ENCODE measurements at places on chromosomes 5 and 9. TPM values are rescaled to one million over a fixed set of nuclear protein-coding genes. Genes with fewer than 3 reads are reported as not detected.
A peak's percentile ranks its signal among the peaks of the same experiment; 100 is the strongest.

The SLC4A9 gene
- total RNA-seq, result not detected

DNA sequence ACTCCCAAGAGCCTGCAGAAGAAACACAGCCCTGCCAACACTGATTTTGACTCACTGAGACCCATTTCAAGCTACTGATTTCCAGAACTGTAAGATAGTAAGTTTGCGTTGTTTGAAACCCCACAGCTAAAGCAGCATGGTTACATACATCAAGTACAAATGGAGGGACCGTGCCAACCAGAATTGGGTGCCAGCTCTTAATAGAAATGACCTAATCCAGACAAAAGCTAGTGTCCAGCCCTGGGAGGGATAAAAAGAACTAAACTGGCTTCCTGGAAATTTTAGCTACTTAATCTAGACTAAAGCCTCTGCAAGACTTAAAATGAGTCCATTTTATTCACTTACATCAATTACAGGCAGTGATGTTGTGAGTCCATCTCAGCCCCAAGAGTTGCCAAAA, 122.6 kb downstream of the ADAMTS12 start:
- H3K36me3 ChIP-seq, result no peaks in the 10 kb centered on the region
- DNase-seq, result no peak
- H3K4me1 ChIP-seq, result no peaks in the 10 kb centered on the region
- no peak overlapping the region for H3K27ac ChIP-seq
- H3K27me3 ChIP-seq, result peaks cover 5% of the 10 kb centered on the region

DNA sequence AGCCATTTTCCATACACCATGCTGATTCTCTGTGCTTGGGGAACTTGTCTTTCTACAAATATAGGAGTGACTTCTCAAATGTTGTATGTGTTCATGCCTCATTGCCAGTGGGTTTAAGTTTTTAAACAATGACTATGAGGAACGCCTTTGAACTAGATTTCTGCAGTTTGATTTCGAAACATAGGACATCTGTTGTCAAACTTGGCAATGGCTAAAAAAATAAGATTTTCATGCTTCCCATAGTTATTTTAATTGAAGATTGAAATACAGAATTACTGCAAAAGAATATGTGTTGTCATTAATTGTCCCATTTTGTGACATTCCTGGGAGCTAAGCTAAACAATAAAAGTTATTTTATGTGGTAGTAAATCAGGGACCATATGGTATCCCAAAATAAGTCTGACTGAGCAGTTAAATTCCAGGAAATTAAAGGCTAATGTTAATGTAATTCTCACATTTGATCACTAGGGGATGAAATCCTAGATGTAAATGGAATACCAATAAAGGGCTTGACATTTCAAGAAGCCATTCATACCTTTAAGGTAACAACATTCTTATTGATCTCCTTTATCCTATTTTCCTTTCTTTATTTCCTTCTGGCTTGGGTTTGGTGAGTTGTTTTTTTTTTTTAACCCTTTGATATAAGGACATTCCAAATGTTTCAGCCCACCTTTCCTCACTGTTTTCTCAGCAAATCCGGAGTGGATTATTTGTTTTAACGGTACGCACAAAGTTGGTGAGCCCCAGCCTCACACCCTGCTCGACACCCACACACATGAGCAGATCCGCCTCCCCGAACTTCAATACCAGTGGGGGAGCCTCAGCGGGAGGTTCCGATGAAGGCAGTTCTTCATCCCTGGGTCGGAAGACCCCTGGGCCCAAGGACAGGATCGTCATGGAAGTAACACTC, 116.7 kb downstream of the GOLPH3 start:
- H3K27ac ChIP-seq, result no peak overlapping the region
- no peaks in the 10 kb centered on the region for H3K27me3 ChIP-seq
- DNase-seq, result no peak

DNA sequence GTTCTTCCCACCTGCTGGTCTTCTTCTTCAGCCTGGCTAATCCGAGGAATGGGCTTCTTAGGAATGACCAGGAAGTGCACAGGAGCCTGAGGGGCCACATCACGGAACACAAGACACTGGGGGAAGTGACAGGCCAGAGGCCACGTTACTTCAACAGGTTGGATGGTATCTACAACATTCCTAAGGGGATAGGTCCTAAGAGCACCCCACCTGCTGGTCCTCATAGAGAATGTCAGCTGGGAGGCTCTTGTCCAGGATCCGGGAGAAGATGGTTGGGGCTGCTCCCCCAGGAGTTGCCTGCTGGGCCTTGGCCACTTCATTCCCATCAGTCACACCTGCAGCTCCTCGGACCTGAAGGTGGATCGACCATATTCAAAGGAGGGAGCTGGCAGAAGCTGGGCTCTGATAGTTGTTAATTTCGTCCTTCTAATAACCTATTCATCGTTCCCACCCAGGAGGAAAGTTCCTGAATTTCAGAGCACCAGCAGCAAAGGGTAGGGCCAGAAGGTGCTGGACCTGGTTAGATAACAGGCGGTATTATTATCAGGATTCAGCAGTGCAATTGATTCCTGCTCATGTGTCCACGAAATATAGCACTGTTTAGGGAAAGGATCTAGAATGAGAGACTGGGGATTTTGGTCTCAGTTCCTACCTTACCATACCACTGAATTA, 1.3 kb downstream of the HINT2 start:
- peaks cover 40% of the 10 kb centered on the region for H3K4me1 ChIP-seq
- no peak for DNase-seq
- H3K27me3 ChIP-seq, result no peaks in the 10 kb centered on the region
- peaks cover 10% of the 10 kb centered on the region for H3K36me3 ChIP-seq
- peak overlapping the region; percentile 98 for H3K27ac ChIP-seq

DNA sequence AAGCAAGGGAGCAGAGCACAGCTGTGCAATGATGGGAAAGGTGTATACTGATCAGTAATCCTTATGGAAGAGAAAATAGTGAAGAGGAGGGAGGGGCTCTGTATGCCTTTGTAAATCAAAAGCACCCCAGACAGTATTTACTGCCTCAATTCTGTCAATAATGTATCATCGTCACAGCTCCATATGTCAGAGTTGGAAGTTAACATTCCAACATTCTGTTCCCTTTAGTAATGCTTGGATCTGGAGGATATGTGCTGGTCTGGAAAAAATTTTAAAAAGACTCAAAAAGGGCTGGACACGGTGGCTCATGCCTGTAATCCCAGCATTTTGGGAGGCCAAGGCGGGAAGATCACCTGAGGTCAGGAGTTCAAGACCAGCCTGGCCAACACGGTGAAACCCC, 310.4 kb downstream of the ACTL7B start:
- peaks cover 4% of the 10 kb centered on the region for H3K27me3 ChIP-seq
- H3K27ac ChIP-seq, result no peak overlapping the region
- H3K4me3 ChIP-seq, result no peak overlapping the region
- H3K4me1 ChIP-seq, result no peaks in the 10 kb centered on the region
- DNase-seq, result no peak

GRCh38 chr9:99416007-99416406, 193.9 kb downstream of the SEC61B start:
- H3K4me1 ChIP-seq, result peaks cover 6% of the 10 kb centered on the region
- no peak overlapping the region for H3K4me3 ChIP-seq
- H3K27me3 ChIP-seq, result peaks cover 9% of the 10 kb centered on the region

DNA sequence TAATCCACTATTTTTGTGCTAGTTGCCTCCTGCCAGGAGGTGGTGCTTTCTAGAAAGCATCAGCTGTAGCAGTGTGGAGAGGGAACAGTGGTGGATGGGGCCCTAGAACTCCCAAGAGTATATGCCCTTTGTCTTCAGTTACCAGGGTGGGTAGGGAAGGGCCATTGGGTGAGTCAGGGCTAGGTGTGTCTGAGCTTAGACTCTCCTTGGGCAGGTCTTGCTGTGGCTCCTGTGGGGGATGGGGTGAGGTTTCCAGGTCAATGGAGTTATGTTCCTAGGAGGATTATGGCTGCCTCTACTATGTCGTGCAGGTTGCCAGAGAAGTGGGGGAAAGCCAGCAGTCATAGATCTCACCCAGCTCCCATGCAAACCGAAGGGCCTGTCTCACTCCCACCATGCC, 11.3 kb upstream of the ADAMTS12 start:
- H3K27ac ChIP-seq, result no peak overlapping the region
- no peaks in the 10 kb centered on the region for H3K36me3 ChIP-seq
- H3K4me3 ChIP-seq, result no peak overlapping the region
- H3K4me1 ChIP-seq, result peaks cover 3% of the 10 kb centered on the region
- DNase-seq, result no peak

The PLPPR1 gene
- total RNA-seq, result not detected

- H3K27ac ChIP-seq, result no peak overlapping the region
- no peaks in the 10 kb centered on the region for H3K27me3 ChIP-seq
- H3K4me3 ChIP-seq, result no peak overlapping the region
These were observed 473.0 kb downstream of the EBF1 start for GRCh38 chr5:158626718-158627117.

GRCh38 chr5:28014779-28015178, 976.4 kb upstream of the CDH9 start:
- no peaks in the 10 kb centered on the region for H3K4me1 ChIP-seq
- H3K27ac ChIP-seq, result no peak overlapping the region
- no peak overlapping the region for H3K4me3 ChIP-seq
- DNase-seq, result no peak

DNA sequence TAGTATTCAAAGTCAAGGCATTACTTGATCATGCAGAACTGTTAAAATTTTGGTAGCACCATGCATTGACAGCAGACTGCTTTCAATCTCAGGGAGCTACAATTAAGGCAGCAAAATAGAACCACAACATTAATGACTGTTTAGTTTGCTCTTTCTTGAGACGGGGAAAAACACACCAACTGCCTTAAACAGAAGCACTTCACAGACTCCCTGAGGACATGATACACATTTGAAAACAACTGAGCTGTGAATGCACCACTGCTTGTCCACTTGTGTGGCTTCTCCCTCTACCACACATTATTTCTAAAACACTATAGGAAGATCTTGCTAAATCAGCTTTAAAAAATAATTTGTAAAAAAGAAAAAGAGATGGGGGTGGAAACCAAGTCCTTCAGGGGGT, 79.6 kb upstream of the MAST4 start:
- no peaks in the 10 kb centered on the region for H3K36me3 ChIP-seq
- DNase-seq, result no peak
- no peak overlapping the region for H3K4me3 ChIP-seq
- peaks cover 2% of the 10 kb centered on the region for H3K27me3 ChIP-seq
- no peak overlapping the region for H3K27ac ChIP-seq
- H3K4me1 ChIP-seq, result no peaks in the 10 kb centered on the region

DNA sequence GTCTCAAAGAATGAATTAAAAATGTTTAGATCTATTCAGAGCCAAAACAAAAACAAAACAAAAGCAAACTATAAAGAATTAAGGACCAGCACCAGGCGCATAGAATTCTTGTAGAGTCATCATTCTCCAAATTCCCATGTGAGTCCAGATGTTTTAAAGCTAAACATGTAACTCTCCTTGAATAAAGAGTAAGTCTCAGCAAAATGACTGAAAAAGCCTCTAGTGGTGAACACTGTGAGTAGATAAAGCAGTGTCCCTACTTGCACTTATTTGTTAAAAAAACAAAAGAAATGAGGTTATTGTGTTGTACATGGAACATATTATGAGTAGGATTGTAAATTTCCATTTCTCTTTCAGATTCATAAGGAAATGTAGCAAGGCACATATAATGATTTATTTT, 44.0 kb downstream of the NNT start:
- H3K36me3 ChIP-seq, result peaks cover 11% of the 10 kb centered on the region
- H3K27me3 ChIP-seq, result no peaks in the 10 kb centered on the region
- DNase-seq, result no peak
- H3K4me3 ChIP-seq, result no peak overlapping the region
- no peak overlapping the region for H3K27ac ChIP-seq
- H3K4me1 ChIP-seq, result peaks cover 6% of the 10 kb centered on the region

The WDR31 gene
- 2.9 TPM for total RNA-seq

DNA sequence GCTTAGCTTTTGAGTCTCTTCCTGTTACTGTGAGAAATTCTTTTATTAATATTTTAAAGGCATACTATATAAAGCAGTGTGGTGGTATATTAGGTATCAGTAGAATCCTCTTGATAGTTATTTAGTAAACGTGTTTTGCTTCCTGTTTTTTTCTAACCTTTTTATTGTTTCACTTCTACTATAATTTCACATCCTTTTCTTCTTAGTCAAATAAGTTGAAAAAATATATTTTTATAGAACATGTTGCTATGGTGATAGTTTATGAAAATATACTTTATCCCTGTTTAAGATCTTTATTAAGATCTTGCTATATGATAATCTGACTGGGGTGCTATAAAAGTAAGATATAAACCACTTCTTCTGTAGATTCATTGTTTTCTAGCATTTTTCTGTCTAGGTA, 2.1 kb downstream of the POLK start:
- no peak overlapping the region for H3K27ac ChIP-seq
- no peak overlapping the region for H3K4me3 ChIP-seq
- H3K27me3 ChIP-seq, result no peaks in the 10 kb centered on the region
- no peak for DNase-seq
- peaks cover 49% of the 10 kb centered on the region for H3K4me1 ChIP-seq
- H3K36me3 ChIP-seq, result peaks cover 22% of the 10 kb centered on the region

GRCh38 chr9:71897577-71897976, 13.4 kb downstream of the ABHD17B start:
- H3K4me1 ChIP-seq, result peaks cover 69% of the 10 kb centered on the region
- DNase-seq, result no peak
- H3K36me3 ChIP-seq, result peaks cover 7% of the 10 kb centered on the region
- no peaks in the 10 kb centered on the region for H3K27me3 ChIP-seq
- no peak overlapping the region for H3K27ac ChIP-seq

GRCh38 chr5:114192108-114192507, 169.8 kb upstream of the KCNN2 start:
- no peaks in the 10 kb centered on the region for H3K4me1 ChIP-seq
- no peaks in the 10 kb centered on the region for H3K27me3 ChIP-seq
- H3K27ac ChIP-seq, result no peak overlapping the region

DNA sequence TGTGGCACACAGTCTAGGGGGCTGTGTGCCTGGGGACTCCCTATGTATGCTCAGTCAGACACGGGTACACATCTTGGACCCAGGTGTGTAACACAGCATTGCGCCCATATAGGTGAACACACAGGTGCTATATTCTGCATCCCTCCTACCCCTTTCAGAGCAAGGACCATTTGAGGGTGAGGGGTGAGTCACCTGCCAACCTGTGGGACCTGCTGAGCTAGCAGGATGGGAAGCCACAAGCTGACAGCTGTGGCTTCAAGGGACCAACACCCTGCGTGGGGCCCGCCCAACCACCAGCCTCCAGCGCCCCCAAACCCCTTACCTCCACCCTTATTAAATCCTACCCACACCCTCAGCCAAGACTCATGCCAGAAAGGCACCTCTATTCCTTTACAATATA, 14.6 kb upstream of the AQP7 start:
- peaks cover 36% of the 10 kb centered on the region for H3K4me1 ChIP-seq
- peak overlapping the region; percentile 59 for H3K27ac ChIP-seq
- no peak overlapping the region for H3K4me3 ChIP-seq
- H3K36me3 ChIP-seq, result no peaks in the 10 kb centered on the region

- no peak for DNase-seq
- no peak overlapping the region for H3K4me3 ChIP-seq
- H3K4me1 ChIP-seq, result peaks cover 2% of the 10 kb centered on the region
- H3K27me3 ChIP-seq, result no peaks in the 10 kb centered on the region
These were observed 36.1 kb upstream of the JADE2 start for GRCh38 chr5:134489227-134489944.

DNA sequence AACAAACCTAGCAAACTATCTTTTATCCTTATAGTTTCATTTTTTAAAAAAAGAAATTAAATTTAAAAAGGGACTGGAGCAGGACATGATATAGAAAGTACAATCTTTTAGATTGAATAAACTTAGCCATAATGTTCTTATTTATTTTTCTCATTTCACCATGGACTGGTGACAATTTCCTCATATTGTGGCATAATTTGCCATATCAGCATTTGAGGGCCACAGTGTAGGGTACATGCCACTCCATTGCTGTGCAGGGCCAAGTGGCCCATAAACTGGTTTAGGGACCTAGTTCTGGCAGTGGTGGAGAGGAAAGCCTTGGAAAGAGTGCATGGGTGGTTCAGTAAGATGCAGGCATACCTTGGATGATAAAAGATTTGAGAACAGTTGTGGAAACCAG, 232.9 kb upstream of the ELL2 start:
- H3K36me3 ChIP-seq, result no peaks in the 10 kb centered on the region
- no peak overlapping the region for H3K27ac ChIP-seq
- DNase-seq, result no peak
- H3K4me3 ChIP-seq, result no peak overlapping the region
- H3K27me3 ChIP-seq, result peaks cover 9% of the 10 kb centered on the region
